ENCODE measurements at places on chromosomes 2 and 18.
A peak's percentile ranks its signal among the peaks of the same experiment; 100 is the strongest.

GRCh38 chr2:225765820-225766219 is 366.3 kb downstream of the NYAP2 start:
- DNase-seq, result no peak

GRCh38 chr2:231190531-231191197 is 7.8 kb upstream of the ARMC9 start:
- no peak for DNase-seq

DNA sequence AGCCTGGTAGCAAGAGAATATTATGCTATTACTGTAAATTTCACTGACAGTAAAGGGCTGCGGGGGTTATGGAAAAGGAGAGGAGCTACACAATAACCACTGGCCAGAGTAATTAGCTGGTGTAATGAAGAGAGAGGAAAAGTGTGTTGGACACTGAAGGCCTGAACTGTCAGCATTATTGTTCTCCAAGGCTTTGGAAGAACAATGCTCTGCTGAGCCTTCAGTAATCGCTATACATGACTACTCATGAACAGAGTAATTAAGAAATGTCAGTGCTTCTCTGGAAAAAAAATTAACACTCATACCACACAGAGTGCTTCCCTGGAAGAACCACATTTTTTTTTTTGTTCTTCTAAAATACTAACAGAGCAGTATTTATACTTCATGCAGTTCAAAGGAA is 931.3 kb downstream of the CPS1 start:
- DNase-seq, result no peak

DNA sequence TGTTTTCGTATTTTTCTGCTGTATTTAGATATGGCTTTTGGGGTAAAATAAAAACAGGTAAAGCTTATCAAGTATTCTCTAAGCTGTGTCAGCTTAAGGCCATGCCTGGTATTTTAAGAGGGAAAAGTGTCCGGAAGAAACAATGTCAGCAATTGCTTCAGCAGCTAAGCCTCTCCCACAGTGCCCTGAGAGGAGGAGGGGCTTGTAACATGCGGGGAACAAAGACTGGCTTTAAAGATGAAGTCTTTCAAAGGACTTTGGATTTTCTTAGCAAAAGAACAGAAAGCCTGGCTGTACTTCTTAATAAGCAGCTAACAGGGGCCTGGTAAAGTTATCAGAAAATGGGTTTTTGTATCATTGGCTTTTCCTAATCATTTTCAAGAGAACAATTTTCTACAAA is 102.8 kb downstream of the PXDN start:
- no peak for DNase-seq

- no peak for DNase-seq
Measured at GRCh38 chr2:143078104-143078503, 51.1 kb upstream of the ARHGAP15 start.

DNA sequence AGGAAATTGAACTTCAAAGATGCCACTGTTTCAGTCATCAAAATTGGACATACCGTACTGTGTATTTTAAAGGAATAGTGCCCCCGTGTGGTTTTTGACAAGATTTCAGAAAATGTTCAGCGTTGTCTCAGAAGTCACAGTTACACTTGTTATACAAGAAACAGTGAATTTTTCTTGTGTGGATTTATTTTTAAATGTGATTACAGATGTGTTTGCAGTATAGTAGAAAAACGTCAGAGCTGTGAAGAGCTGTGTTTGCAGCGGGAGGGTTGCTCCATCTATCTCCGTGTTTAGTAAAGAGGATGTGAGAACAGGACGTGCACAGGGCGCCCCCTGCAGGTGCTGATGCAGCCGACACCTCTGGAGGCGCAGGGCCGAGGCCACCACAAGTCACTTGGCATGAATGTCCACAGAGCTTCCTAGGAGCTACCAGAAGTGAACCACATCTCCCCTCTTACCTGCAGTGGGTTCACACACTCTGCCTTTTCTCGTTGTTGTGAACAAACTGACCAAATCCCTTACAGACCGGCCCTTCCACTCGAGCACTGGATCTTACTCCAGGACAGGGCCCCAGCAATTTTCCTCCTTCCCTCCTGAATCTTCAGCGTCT is 73.1 kb downstream of the CACNB4 start:
- no peak for DNase-seq

- no peak for DNase-seq
Measured at GRCh38 chr2:166764216-166764615, 124.1 kb upstream of the XIRP2 start.

DNA sequence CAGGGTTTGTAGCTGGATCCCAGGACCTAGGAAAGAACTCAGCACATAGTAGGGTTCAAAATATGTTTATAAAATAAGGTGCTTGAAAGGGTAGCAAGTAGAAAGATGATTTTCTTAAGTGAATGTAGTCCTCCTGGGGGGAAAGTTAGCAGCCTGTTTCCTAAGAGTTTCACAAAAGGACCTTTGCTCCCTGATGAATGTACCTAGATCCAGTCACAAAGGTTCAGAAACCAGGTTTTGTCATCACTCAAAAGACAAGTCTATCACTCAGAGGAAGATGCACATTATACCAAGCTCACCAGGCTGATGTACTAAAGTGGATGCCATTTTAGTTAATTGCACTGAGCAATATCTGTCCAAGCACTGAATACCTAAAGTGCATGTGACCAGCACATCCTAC is 378.2 kb downstream of the BCL11A start:
- DNase-seq, result no peak

DNA sequence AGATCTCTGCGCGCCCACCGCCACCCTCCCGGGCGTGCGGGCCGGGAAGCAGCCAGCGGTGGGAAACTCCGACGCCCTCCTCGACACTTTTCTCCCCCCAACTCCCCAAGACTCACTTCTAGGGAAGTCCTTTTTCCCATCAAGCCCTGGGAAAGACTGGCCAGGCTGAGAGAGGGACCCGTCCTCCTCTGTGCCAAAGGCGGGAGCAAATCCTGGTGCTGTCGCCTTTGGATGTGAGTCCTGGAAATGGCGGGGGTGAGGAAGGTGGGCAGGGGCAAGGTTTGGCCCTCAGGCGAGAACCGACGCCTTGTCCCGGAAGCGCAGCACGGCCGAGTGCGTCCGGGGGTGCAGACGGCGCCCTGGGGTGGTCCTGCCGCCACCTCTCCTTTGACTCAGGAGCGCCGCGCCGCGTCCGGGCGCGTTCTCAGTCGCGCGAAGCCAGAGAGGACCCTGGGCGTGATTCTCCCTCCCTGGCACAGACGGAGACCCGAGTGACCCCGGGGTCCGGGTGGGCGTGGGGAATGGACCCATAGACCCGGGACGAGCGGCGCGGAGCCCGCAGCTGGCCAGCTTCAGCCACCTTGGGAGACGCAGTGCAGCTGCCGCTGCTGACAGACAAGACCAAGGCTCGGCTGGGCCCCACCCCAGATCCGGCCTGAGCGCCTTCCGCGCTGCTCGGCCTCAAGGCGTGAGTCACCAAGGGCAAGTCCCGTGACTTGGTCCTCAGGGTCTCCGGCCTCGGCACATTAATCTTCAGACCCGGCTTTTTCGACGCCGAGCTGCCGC is 3.5 kb upstream of the LBX2 start:
- DNase-seq, result peak; percentile 64

GRCh38 chr2:24930768-24931167 is 10.7 kb upstream of the ADCY3 start:
- no peak for DNase-seq

DNA sequence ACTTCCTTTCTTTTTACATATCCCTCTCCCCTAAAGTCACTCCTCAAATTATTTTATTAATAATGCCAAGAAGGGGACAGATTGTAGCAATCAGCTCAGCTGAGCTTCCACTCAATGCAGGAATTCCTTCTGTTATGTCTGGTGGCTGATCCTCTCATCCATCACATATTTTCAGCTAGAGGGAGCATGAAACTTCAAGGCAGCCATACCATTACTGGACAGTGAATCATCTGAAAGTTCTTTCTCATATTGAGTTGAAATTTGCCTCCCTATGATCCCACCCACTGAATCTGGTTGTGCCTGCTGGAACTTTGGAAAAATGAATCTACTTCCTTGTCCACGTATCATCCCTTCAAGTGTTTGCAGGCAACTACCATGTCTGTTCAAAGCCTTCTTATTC is 11.2 kb downstream of the ZNF385B start:
- no peak for DNase-seq

DNA sequence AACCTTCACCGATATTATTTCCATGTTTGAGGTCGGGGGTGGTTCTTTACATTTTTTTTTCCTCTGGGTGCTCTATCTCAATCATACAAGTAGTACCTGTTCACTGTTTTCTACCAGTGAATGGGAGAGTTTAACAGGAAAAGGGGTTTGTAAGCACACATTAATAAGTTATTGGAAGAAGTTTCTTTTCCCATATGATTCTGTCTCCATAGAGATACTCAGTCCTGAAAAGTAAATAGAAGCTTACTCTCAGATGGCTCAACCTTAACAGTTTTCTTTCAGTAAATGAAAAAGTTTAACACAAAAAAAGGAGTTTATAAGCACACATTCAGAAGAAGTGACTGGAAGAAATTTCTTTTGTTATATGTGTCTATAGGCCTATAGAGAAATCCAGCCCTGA is 995.6 kb upstream of the SLC39A10 start:
- DNase-seq, result no peak

DNA sequence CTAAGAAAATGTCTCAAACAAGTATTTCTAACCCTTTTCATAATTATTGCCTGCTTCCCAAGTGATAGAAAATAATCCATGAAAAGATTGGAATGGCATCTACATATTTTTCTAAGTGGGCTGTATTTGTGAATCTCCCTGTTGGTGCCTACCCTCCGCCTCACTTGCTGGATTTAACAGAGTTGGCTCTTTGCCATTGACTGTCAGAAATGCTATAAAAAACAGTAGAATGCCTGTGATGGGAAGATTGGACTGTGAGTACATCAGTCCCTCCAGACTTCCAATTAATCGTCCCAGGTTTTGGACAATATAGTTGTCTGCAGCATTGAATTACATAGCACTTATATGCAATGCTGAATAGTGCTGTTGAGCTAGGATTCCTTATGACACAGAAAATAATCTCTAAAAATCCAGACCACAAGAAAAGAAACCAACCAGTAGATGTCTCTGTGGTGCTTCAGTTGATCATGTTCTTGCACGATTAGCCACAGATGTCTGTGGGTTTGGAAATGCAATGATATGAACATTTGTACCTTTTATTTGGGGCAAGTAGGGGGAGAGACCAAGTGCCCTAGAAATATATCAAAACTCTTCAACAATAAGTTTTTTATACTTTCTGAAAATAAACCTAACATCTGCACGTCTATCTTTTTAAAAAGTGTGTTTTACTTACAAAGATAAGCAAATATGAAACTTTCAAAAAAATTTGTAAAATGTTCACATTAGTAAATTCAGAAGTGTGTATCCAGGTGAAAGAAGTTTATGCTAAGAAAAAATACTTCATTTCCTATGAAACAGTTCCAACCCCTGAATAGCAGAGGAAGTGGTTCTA is 88.5 kb downstream of the DYNAP start:
- no peak for DNase-seq

DNA sequence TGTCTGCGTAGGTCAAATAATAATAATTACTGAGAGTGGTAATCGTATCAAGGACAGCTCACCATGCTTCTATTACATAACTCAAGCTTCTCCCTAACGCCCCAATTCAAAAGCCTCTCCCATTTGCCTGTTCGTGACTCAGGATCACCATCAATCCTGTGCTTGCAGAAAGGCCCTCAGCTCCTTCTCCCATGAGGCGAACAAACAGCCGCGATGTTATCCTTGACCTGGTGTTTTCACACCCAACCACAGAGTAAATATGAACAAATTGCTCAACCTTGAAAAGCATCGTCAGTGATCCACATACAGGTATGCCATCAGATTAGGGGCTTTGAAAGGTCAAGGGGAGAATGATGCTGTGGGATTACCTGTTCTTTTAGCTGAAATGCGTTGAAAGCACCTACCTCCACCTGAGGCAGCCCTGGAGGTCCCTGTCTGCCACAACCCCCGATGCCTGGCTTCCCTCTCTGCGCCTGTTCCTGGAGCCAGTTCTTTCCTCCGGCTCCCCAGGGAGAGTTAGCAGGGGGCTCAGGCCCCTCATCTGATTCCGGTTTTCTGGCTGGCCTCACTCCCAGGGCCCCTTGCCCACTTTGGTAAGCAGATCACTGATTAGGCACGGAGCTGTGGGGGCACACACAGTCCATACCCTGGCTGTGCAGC is 39.1 kb upstream of the ODC1 start:
- DNase-seq, result no peak

GRCh38 chr2:128585706-128586105 is 267.0 kb upstream of the HS6ST1 start:
- DNase-seq, result no peak

GRCh38 chr2:20992201-20992711 is 51.6 kb downstream of the APOB start:
- DNase-seq, result no peak

GRCh38 chr18:29060349-29060748 is 883.4 kb upstream of the CDH2 start:
- DNase-seq, result no peak

GRCh38 chr2:143890798-143891197 is 629.1 kb downstream of the ZEB2 start:
- no peak for DNase-seq

DNA sequence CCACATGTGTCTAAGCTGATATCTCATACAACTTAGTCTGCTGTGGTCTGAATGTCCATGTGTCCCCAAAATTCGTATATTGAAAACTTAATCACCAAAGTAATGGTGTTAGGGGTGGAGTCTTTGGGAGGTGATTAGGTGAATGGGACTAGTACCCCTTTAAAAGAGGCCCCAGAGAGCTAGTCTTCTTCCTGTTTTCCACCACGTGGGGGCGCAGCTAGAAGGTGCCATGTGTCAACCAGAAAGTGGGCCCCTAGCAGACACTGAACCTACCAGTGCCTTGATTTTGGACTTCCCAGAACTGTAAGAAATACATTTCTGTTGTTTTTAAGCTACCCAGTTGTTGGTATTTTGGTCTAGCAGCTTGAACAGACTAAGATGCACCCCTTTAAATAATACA is 86.6 kb downstream of the ASB1 start:
- no peak for DNase-seq

GRCh38 chr2:179104736-179105135 is 54.8 kb upstream of the CCDC141 start:
- DNase-seq, result no peak

GRCh38 chr2:28547906-28548600 is 52.2 kb downstream of the PLB1 start:
- DNase-seq, result no peak

- no peak for DNase-seq
Measured at GRCh38 chr2:55014962-55015939, 35.0 kb downstream of the RTN4 start.

- no peak for DNase-seq
Measured at GRCh38 chr18:8997634-8998033, 104.9 kb upstream of the NDUFV2 start.

DNA sequence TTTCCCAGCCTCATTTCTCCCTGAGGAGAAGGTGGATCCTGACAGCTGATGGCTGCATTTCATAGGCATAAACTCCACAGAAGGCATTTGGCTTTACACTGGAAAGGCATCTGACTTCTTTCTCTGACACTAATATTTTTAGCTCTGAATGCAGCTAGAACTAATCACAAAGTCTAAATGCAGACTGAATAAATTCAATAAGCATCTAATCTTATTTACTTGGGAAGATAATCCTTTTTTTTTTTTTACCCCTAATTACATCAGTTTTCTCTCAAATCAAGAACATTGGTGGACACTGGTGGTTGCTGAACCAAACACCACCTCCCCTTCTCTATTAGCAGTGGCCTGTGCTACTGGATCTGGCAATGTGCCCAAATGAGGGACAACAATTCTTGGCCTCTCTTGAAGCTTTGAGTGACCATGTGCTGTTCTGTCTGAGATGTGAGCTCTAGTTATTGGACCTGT is 50.9 kb upstream of the CD226 start:
- DNase-seq, result no peak

All from cortex of kidney (tissue), 1 donor.